Gastrocnemius medialis (tissue), 4 donors: ENCODE measurements at places on chromosomes 6 and 20. TPM values are rescaled to one million over a fixed set of nuclear protein-coding genes. Genes with fewer than 3 reads are reported as not detected.

The CALHM6 gene
- total RNA-seq, result 2.3 TPM

The PPP1R18 gene
- 12.1 TPM for total RNA-seq

The ID4 gene
- total RNA-seq, result 2.0 TPM

The NNAT gene
- 4.4 TPM for total RNA-seq

- H3K4me1 ChIP-seq, result no peaks in the 10 kb centered on the region
- DNase-seq, result no peak
- H3K27me3 ChIP-seq, result no peaks in the 10 kb centered on the region
- H3K27ac ChIP-seq, result no peak overlapping the region
- no peaks in the 10 kb centered on the region for H3K36me3 ChIP-seq
Observed at GRCh38 chr20:5689463-5689862, 60.7 kb upstream of the SHLD1 start.

DNA sequence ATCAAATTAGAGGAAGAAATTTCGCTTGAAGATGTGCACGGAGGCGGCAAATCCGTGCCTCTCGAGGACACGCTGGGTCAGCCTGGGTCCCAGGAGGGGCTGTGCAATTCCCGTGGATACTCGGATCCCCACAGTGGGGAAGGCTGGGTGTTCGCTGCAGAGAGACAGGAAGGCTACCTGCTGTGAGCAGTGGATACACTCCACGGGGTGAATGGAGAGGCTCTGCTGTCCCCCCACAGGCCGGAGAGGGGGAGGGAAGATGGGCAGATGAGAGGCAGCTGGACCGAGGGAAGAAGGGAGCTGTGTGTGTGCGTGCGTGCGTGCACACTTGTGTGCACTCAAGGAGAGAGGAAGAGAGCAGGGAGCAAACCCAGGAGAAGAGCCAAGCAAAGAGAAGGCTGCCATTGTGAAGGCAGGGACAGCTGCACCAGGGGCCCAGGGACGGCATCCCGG is 57.3 kb downstream of the SULF2 start:
- H3K36me3 ChIP-seq, result no peaks in the 10 kb centered on the region
- H3K27ac ChIP-seq, result peak overlapping the region; percentile 43
- no peaks in the 10 kb centered on the region for H3K4me1 ChIP-seq

DNA sequence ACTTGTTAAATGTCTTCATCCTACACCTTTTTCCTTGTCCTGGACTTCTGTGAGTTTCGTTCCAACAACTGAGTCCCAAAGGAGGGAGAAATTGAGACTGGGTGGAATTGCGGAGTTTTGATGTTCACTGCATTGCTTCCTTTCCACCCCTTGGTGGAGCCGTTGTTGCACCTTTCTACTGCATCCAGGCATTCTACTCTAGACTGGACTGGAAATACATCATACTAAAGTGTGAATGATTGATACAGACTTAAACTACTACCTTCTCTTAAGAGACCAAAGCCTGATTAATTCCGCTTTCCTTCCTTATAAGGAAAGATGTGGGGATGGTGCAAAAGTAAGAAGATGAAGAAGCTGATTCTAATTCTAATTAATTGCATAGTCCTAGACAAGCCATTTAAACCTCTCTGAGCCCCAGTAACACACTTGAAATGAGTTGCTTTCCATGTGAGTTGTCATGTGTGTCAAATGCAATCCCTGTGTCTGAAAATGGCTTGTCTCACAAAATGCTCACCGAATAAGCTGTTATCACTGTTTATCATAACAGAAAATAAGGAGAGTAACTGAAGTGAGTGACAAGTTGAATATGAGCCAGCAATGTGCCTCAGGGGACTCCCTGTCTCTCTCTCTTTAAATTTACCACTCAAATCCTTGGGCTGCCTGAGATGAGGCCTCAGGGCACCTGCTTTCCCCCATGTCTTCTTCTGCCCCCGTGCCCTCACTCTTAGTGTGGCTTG is 338.3 kb upstream of the CHD6 start:
- no peak overlapping the region for H3K4me3 ChIP-seq
- no peaks in the 10 kb centered on the region for H3K4me1 ChIP-seq
- no peaks in the 10 kb centered on the region for H3K27me3 ChIP-seq
- H3K36me3 ChIP-seq, result no peaks in the 10 kb centered on the region
- H3K27ac ChIP-seq, result no peak overlapping the region

- no peak overlapping the region for H3K27ac ChIP-seq
- no peak overlapping the region for H3K4me3 ChIP-seq
- DNase-seq, result no peak
- no peaks in the 10 kb centered on the region for H3K27me3 ChIP-seq
- no peaks in the 10 kb centered on the region for H3K36me3 ChIP-seq
Observed at GRCh38 chr20:4038676-4039370, 23.5 kb upstream of the RNF24 start.

DNA sequence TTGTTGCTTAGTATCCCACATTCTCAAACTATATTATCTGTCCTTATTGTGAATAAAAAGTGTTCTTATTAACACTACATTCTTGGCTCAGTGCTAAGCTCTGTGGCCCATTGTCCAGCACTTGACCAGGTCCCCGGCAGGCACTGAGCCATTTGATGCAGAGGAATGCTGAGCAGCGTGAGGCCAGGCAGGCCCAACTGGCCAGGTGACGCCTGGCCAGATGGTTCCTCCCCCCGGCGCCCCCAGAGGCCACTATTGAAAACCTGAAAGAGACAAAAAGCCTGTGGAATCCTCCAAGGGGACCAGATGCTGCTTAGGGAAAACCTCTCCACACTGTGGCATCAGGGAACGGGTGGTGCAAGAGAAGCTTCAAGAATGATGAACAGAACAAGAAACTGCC is 597.5 kb upstream of the JAG1 start:
- H3K27me3 ChIP-seq, result no peaks in the 10 kb centered on the region
- peaks cover 11% of the 10 kb centered on the region for H3K4me1 ChIP-seq
- no peak overlapping the region for H3K27ac ChIP-seq
- H3K36me3 ChIP-seq, result no peaks in the 10 kb centered on the region
- no peak for DNase-seq

- no peak for DNase-seq
- H3K4me1 ChIP-seq, result no peaks in the 10 kb centered on the region
Observed at GRCh38 chr6:137277971-137278637, 58.9 kb upstream of the IFNGR1 start.

DNA sequence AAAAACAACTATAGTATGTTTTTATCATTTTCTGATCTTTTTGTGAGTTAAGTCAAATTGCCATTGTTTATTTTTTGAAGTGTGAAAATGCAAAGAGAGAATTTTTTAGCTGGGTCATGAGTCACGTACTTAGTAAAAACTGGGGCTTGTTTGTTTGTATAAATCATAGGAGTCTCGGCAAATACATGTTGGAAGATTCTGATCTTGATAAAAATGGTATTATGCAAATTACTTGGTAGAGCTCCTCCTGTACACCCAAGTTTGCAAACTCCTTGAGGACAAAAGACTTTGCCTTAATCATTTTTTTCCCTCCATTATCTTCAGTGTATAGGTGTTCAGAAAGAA is 25.8 kb downstream of the TBPL1 start:
- no peak for DNase-seq
- H3K4me1 ChIP-seq, result peaks cover 13% of the 10 kb centered on the region

GRCh38 chr6:26033085-26033940 is 53.9 kb upstream of the HFE start:
- H3K4me3 ChIP-seq, result peak overlapping the region; percentile 57
- H3K4me1 ChIP-seq, result peaks cover 14% of the 10 kb centered on the region
- H3K27me3 ChIP-seq, result peaks cover 72% of the 10 kb centered on the region
- H3K36me3 ChIP-seq, result no peaks in the 10 kb centered on the region
- peak overlapping the region; percentile 27 for H3K27ac ChIP-seq

DNA sequence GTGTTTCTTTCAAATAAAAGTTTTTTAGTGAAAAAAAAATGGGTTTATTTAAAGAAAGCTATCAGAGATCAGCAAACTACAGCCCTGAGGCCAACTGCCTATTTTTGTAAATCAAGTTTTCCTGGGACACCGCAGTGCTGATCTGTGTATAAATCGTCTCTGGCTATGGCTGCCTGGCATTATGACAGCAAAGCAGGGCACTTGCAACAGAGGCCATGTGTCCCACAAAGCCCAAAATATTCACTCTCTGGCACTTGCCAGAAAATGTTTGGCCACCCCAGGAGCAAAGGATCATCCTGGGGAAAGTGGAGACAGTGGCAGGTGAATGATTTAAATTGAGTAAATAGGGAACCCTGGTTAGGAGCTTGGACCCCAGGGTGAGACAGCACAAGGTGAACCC is 291.6 kb downstream of the PREX1 start:
- H3K27ac ChIP-seq, result no peak overlapping the region
- no peak overlapping the region for H3K4me3 ChIP-seq
- no peaks in the 10 kb centered on the region for H3K27me3 ChIP-seq
- DNase-seq, result no peak
- no peaks in the 10 kb centered on the region for H3K36me3 ChIP-seq

- no peak overlapping the region for H3K27ac ChIP-seq
- H3K36me3 ChIP-seq, result peaks cover 6% of the 10 kb centered on the region
- no peak for DNase-seq
Observed at GRCh38 chr20:35302421-35303335, 10.5 kb upstream of the FAM83C start.

DNA sequence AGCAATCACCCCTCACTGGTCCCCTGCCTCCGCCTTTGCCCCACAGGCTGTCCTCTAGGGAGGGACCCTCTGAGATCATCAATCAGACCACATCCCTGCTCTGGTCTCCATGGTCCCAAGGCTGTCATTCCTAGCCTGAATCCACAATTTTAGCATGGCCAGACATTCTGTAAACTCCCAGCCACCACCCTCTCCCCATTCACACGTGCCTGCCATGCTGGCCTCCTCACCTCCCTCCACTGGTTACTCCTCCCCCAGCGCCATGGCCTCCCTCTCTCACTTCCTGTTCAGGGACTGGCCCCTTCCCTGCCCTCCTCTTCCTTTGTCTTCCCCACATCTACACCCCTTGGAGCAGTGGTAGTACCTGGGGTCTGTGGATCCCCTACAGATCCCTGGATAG is 150.7 kb upstream of the MLN start:
- H3K4me3 ChIP-seq, result no peak overlapping the region
- H3K27ac ChIP-seq, result no peak overlapping the region
- no peak for DNase-seq
- no peaks in the 10 kb centered on the region for H3K4me1 ChIP-seq

DNA sequence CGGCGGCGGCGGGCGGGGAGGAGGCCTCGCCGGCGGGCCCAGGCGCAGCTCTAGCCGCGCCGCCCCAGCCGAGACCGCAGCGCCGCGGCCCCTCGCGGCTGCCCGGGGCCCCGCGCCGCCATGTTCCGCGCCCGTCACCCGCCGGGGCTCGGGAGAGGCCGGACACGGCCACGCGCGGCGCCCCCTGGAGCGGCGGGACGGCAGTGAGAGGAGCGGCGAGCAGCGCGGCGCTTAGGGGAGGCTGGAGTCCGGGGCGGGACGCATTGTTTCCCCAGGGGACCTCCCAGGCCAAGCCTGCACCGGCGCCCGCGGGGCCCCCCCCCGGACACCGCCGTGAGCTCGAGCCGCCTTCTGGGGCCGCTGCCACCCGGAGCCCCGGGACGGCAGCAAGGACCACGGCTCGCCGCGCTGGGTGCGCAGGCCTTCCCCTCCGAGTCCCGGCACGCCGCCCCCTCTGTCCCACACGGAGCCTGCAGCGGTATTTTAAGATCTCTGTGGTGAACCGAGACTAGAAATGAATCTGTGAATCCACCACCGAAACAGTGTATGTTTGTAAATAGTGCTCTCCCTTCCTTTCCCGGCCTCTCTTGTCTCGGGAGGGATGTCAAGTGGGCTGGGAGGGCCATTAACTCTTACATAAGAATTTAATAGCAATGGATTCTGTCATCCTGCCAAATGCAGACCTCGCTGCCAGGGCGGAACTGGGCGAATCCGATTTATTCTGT is 424 bp upstream of the KIF13A start:
- H3K4me3 ChIP-seq, result peak overlapping the region; percentile 76
- H3K36me3 ChIP-seq, result no peaks in the 10 kb centered on the region
- H3K27me3 ChIP-seq, result no peaks in the 10 kb centered on the region
- peaks cover 36% of the 10 kb centered on the region for H3K4me1 ChIP-seq
- DNase-seq, result peak; percentile 55
